HCT116 (cell line): ENCODE measurements at places on chromosomes 16 and 17.

GRCh38 chr16:2213817-2214718, 572 bp downstream of the PGP start:
- no peak for DNase-seq

GRCh38 chr16:46728806-46729205, 19.3 kb downstream of the MYLK3 start:
- no peak for DNase-seq

GRCh38 chr16:24887472-24887871, 41.7 kb downstream of the SLC5A11 start:
- no peak for DNase-seq

GRCh38 chr17:35170968-35171771, 23.0 kb downstream of the SLC35G3 start:
- DNase-seq: no peak

DNA sequence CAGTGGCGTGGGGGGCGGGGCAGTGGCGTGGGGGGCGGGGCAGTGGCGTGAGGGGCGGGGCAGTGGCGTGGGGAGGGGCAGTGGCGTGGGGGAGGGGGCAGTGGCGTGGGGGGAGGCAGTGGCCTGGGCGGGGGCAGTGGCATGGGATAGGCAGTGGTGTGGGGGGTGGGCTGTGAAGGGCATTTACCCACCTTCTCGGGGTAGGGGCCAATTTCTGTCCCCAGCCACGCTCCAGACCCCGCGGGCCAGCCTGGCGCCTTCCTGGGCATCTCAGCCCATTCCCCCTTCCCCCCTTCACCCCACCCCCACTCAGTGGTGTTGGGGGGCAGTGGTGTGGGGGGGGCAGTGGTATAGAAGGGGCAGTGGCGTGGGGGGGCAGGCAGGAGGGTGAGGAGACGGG, 92.7 kb downstream of the LITAF start:
- DNase-seq: no peak

DNA sequence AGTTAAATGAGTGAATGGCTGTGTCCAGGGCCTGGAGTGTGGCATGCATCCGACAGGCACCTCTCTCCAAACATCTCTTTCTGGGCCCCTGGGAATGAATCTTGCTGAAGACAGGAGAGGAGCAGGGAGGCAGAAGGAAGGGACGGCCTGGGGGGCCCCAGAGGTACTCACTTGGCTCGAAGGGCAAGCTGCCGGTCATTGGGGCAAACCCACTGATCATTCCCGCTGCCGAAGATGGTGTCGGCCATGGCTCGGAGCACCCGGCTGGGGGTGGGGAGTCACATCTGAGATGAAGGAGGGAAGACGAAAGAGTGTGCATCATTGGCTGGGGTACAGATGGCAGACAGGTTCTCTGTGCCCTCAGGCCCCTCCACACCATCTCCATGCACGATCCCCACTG, 25.3 kb downstream of the RPH3AL start:
- no peak for DNase-seq

- DNase-seq: no peak
Measured at GRCh38 chr17:69876757-69877156, 198.3 kb upstream of the KCNJ16 start.

DNA sequence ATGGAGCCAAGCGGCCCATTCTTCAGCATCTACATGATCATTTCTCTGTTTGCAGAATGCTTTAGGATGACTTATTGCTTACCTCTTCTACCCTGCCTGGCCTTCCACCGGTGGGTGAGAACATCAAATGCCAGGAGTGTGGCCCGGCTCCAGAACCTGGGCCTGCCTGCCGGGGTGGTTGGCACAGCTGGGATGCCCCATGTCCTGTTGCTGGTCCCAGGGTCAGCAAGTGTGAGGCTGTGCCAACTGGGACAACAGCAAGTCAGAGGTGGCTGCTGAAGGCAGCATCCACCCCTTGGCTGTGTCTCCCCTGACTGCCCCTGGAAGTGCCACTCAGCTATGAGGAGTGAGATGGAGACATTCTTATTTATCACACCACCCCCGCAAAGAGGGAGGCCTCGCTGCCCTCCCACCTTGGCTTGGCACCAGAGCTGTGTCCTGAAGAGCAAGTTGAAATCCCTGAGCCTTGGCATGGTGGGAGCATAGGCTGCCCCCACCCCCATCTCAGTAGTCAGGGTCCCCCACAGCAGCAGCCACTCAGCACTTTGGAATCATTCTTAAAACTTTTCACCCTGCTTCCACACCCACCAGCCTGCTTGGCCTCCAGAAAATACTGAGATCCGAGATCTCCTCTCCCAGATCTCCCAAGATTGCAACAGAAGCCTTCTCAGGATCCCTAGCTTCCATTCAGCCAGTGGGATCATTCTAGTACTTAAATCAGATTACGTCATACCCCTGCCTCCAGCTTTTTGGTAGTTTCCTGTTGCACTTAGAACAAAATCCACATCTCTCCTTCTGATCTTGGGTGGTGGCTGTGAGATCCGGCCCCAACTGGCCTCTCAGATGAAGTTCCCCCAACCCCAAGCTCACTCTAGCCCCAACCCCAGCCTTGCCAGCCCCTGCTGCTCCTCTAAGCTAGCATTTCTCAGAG, 127.5 kb downstream of the SOCS1 start:
- no peak for DNase-seq

DNA sequence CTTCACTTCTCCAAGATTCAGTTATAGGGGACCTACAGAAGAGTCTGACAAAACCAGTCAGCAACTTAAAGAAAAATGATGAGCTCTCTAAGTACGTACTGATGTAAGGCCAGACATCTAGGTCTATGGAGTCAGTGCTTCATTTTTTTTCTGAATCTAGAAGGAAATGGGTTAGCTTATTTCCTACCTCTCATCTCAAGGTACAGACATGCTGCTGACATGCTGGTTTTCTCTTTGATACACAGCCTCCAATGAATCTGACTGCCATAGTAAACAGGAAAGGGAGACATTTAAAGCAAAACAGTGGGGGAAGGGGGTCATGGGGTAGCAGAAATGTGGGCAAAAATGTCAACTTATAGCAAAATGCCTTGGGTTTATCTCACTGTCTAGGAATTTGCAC, 16.4 kb downstream of the CDR2 start:
- no peak for DNase-seq

- no peak for DNase-seq
Measured at GRCh38 chr17:74759941-74760340, 11.5 kb downstream of the NHERF1 start.

GRCh38 chr17:41836550-41837196, 641 bp upstream of the NT5C3B start:
- DNase-seq: no peak

GRCh38 chr16:47424846-47425245, 36.0 kb downstream of the ITFG1 start:
- DNase-seq: no peak

- no peak for DNase-seq
Measured at GRCh38 chr17:66686601-66687000, 148.3 kb upstream of the CACNG5 start.

DNA sequence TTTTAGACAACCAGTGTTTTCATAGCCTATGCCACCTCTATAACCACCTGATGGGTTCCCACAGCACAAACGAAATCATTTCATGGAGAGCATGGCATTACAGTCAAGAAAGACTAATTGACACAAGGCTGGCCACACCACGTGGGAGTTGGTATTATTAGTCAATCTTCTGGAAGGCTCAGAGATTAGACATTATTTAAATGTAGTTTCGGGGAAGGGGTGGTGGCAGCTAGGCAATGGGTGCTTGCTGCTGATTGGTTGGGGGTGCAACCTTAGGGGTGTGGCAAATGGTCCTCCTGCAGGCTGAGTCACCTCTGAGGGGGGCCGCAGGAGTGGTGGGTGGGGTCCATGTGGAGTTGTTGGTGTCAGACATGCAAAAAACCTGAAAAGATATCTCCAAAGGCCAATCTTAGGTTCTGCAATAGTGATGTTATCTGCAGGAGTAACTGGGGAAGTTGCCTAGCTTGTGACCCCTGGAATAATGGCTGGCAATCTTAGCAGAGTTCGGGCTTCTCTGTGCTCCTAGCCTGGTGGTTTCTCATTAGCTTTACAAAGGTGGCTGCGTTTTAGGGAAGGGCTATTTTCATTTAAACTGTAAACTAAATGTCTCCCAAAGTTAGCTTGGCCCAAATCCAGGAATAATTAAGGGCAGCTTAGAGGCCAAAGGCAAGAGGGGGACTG, 4.6 kb downstream of the TEN1 start:
- DNase-seq: no peak

DNA sequence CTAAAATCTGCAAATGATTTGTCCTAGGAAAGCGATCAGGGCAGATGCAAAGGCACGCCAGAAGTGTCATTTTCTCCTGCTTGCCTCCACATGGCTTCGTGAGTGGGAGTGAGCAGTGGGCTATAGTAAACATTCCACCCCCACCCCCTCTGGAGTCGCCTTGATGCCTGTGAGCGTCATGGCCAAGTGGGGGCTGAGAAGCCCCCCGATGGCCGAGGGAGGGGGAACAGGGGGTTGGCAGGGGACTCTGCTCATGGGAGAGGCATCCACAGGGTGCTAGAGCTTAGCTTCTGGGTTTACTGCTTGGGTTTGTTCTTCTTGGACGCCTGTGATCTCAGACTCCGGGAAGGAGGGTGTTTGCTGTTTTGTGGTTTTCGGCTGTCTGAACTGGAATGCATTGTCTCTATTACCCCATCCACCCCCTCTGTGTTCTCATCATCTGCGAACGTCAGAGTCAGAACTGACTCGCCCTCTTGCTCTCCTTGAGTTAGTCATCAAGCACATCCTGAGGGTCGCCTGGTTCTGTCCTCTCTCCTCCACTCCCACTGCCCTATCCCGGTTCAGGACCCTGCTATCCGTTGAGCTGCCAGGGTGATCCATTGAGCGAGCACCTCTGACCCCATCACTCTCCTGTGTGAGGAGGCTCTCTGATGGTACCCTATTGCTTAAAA, 15.4 kb downstream of the TNS4 start:
- peak; percentile 88 for DNase-seq

GRCh38 chr16:35314298-35314697, 1854.9 kb downstream of the TP53TG3F start:
- no peak for DNase-seq

- no peak for DNase-seq
Measured at GRCh38 chr16:65038100-65038499, 83.8 kb downstream of the CDH11 start.

DNA sequence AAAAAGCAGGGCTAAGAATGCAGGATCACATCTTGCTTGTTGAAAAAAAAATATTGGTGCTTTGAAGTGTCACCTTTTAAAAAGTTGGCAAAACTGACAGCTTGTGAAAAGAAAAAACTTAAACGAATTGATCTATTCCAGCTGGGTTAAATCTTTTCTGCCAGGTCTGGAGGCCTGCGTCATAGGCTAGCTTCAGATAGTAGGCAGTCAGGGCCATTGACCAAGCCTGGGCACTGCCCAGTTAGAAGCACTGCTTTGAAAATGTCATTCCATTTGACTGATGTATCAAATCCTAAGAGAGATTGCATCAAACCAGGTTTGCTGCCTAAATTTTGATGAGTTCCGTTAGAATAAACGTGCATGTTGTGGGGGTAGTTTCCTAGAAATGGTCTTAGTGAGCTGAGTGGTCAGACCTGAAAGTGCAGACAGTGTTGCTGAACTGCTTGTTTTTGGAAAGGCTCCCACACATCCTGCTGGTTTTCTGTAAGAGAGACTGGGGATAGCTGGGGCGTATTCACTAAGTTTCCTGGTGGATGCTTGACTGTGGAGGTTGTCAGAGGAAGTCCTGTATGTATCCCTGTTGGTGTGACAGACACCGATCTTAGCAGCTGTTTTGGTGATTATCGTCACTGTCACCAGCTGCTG, 38.8 kb downstream of the NUP88 start:
- no peak for DNase-seq

DNA sequence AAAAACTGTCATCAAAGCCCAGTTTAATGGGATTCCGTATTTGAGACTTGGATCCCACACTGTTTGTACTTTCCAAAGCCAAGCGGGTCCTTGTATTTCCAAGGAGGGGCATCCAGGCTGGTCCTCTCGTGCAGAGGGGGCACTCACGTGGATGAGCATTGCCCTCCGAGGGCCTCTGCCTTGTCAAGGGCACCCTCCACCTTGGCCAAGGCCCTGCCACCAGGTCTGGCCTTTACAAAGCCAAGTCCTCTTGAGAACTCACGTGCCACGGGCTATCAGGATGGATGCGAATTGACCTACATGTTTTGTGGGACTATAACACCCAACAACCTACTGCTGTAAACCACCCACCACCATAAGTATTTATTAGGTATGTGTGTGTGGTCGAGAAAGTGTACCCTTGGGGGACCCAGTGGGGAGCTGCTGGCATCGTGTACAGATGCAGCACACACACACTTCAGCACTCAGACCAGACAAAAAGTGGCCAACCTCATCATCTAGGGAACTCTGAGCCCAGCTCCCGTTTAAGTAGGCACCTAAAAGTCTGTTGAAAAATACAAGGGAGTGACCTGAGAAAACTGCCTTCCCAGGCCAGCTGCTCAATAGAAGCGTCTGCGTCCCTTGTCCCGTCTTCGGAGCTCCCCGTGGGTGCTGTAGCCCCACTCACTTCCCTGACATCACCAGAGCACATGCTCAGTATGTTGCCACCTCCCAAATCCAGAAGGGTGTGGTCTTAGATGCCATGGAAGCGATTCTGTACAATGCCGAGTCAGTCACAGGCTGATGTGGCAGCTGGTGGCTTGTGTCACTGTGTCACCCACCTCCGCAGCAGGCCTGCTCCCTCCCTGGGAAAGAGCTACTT, 12.9 kb downstream of the MAP1LC3B start:
- no peak for DNase-seq

- no peak for DNase-seq
Measured at GRCh38 chr16:85347213-85347591, 234.9 kb upstream of the CIBAR2 start.

DNA sequence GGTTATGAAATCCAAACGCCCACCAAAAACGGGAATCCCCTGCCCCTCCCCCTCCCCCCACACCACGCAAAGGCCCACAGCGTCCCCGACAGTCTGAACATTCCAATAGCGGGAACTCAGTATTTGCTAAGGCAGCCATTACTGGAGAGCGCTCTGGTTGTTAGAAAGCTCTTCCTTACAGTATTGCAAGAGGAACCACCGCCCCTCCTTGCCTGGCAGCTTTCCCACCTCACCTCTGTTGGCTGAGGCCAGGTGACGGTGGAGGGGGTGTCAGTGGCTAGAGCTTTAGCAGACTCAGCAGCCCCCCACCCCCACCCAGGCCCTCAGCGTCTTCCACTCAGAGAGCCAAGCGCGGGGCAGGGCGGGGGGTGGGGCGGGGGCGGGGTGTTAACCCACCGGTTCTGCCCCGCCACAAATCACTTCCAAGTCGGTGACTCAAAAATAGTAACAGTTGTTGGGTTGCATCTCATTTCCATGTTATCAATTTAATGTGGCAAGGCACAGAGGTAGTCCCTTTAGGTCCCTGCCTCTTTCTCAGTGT, 2.2 kb upstream of the PLEKHH3 start:
- DNase-seq: no peak
